Suppressor macrophage treated with lipopolysaccharide for 1 hour (primary cell): ENCODE measurements at places on chromosomes 3 and 15.

GRCh38 chr3:154931484-154931883, 148.6 kb upstream of the MME start:
- no peak for DNase-seq

- DNase-seq, result no peak
Measured at GRCh38 chr15:67063689-67064606, 1.5 kb upstream of the SMAD3 start.

DNA sequence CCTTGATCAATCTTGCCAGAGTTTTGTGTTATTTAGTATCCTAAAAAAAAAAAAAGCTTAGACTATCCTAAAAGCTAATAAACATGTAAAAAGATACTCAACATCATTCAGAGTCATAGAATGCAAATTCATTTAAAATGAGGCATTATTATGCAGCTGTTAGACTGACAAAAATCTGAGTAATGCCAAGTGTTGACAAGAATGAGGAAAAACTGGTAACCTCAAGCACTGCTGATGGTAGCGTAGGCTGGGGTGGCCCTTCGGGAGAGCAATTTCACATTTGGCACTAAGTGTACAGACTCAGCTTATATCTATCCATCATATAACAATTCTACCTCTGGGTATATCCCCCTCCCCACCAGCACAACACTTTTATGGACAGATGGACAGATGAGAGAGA, 280.4 kb downstream of the RAP2B start:
- no peak for DNase-seq

DNA sequence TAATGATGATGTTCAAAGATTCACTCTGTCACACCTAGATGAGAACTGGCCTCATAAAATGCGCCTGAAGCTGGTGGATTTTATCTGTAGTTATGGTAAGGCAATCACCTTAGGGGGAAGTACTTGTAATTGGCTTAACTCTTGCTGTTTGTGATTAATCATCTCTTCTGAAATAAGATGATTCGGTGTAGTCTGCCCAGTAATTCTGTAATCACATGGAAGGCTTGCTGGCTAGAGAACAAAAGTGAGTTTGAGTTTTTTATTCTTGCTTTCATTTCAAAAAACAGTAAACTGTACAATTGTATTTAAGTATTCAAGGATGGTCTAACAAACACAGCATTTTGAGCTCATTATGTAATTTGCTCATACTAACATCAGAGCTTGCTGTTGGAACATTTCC, 72.1 kb downstream of the OTOL1 start:
- no peak for DNase-seq

DNA sequence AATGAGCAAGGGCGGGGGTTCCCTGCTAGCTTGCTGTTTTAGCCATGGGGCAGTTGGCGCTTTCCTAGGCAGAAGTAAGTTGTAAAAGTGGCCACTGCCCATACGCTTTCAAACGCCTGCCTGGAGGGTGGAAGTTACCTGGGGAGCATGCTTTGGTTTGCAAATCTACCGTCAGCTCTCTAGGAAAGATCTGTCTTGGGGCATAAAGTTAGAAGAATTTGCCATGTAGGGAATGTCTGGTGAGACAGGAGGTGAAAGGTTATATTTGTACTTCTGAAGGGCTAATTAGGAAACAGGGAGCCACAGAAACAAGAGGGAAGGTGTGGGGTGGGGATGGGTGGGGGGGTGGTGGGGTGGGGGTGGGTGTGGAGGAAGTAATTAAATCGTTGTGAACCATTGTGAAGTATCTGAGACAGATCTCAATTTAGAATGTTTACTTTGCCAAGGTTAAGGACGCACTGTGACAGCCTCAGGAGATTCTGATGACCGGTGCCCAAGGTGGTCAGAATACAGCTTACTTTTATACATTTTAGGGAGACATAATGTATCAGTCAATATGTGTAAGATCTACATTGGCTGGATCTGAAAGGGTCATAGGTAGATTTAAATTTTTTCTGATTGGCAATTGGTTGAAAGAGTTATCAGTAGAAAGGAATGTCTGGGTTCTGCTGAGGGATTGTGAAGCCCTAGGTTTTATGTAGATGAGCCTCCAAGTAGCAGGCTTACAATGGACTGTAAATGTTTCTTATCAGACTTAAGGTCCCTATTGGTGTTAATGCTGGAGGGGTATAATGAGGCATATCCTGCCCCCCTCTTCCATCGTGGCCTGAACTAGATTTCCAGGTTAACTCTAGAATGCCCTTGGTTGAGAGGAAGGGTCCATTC, 62.0 kb upstream of the GCNT3 start:
- no peak for DNase-seq

DNA sequence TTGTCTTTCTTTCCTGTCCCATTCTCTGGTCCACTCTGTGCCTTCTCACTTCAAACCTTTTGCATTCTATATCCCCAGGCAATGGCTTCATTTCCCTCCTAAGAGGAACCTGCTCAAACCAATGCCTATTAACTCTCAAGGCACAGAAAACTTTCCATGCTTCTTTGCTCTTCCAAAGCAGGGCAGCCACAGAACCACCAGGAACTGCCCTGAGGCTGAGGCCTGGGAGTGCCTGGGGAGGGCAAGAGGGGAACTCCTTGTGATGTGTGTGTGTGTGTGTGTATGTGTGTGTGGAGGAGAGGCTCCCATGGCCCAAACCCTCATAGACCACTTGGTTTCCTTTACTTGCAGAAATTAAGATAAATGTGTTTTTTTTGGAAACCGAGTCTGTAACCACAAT, 14.1 kb upstream of the PGPEP1L start:
- DNase-seq, result no peak

- DNase-seq, result no peak
Measured at GRCh38 chr3:176431991-176432390, 765.3 kb downstream of the TBL1XR1 start.

DNA sequence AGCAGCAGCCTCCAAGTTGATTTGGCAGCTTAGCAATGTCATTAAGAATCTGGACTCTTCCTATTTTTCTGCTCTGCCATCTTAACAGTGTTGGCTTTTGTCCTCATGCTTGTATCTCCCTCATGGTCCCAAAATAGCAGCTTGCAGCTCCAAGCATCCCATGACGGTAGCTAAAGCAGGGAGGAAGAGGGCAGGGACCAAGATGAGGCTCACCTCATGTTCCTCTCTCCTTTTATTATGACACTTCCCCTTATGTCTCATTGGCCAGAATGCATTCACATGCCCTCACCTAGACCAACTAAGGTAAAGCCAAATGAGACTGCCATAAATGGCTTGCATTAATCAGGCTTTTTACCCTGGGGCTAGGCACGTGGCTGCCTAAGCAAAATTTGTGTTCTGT, 382.4 kb downstream of the SHQ1 start:
- DNase-seq, result no peak

DNA sequence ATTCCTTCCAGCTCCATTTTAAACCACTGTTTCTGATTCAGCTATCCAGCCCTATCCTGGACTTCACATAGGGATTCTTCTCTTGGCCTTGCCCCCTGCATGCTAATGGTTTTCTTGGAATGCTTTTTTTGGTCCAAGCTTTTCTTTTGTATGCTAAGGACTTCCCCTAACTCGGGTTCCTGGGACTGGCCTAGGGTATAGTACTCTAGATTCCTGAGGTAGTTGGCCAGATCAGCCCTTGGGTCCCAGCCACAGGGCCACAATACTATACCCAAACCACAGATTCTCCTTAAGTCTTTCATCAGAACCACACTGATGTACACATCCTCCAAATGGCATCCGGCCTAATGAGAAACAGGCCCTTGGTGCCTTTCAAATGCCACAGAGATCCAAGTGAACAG, 2.8 kb downstream of the FYCO1 start:
- DNase-seq, result no peak

DNA sequence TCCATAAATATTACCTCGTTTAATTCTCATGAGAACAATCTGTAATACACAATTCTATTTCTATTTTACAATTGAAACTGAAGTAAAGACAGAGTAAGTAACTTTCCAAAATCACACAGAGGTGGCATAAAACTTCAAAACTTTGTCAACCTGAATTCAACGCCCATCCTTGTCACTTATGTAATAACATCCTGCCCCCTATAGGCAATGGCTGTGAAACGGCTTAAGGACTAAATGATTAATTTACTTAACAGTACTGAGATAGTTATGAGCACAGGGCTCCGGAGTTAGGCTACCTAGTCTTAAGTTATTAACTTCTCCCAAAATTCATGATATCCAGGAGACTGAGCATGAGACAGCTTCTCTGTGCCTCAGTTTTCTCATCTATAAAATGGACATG, 293.1 kb upstream of the CHRM5 start:
- peak; percentile 19 for DNase-seq

GRCh38 chr15:83846847-83847246, 192.9 kb downstream of the ADAMTSL3 start:
- no peak for DNase-seq

- no peak for DNase-seq
Measured at GRCh38 chr3:70615286-70615685, 302.8 kb upstream of the MDFIC2 start.

GRCh38 chr3:195081242-195081963, 189.6 kb downstream of the XXYLT1 start:
- no peak for DNase-seq

GRCh38 chr15:32029862-32030781, at the start of gene CHRNA7:
TSS of gene CHRNA7 (plus strand) at chr15:32030515. CDS start at chr15:32030595, 80 bp downstream.
- peak; percentile 22 for DNase-seq

- no peak for DNase-seq
Measured at GRCh38 chr15:28003302-28004037, 95.6 kb downstream of the OCA2 start.

- DNase-seq, result no peak
Measured at GRCh38 chr3:135851201-135852081, 114.1 kb upstream of the PPP2R3A start.

- no peak for DNase-seq
Measured at GRCh38 chr3:107643038-107643883, 120.5 kb downstream of the BBX start.
